ENCODE measurements at places on chromosomes 6 and 20.

DNA sequence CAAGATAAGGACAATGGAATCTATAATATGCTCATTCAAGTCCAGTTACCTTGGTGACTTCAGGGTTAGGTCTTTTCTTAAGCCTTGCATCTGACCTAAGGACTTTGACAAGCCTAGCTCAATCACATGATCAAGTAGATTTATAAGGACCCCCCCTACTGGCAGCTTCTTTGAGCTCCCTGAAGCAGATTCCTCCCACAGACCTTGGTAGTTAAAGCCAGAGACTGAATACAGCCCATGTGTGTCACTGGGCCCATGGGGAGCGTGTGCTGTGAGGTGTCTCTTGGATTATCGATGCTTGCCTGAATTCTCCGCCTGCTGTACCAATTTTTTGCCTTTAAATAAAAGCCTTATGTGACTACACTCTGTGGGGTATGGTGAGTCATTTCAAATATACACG lies 372.7 kb upstream of the RGS17 start:
- no peak for DNase-seq

- DNase-seq: peak; percentile 48
These were observed 1.3 kb upstream of the LRRC1 start for GRCh38 chr6:53793318-53794136.

DNA sequence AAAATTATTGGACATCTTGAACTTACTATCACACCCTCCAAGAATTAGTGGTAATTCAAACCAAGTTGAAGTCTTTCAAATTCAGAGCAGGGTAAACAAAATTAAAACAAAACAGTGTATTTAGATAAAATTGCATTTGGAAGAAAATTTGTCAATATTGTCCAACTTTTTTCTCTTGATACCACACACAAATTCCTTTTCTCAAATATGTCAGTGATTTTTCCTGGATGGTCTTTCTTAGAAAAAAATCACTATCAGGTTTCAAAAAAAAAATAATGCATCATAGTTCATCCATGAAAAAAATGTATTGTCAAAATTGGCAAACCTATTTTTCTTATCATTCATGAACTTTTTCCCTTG lies 667.1 kb downstream of the TENT5A start:
- DNase-seq: no peak

DNA sequence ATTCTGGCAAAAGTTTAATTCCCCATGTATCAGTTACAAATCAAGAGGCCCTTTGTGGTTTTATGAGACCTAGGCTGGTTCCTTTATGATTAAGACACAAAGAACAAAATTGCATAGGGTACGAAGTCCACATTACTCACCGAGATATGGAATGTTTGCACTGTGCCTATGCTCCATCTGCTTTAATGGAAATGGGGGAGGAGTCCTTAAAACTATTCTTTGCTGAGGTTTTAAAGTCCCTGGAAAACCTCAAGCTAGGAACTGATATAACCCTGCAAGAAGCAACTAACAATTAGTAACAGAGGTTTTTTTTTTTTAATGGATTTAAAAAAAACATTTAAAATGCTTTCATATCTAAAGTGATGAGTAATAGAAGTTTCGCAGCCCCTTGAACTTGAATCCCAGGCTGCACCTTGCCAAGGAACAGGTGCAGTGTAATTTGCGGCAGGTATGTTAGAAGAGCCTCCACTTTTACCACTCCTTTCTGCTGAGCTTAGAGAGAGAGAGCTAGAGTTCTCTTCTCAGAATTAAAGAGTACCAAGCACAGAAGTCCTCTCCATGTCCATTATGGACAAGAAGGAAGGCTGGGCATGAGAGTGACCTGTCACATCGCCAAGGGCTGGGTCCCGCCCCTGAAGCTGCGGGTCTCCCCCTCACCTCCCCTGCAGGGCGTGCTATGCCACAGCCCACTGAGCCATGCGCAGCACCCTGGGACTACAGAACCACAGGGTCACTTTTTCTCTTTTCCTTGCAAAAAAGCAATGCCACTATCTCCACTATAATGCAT lies 2.3 kb downstream of the SERPINB1 start:
- DNase-seq: no peak

- no peak for DNase-seq
These were observed 1.6 kb upstream of the FAM135A start for GRCh38 chr6:70411542-70412251.

DNA sequence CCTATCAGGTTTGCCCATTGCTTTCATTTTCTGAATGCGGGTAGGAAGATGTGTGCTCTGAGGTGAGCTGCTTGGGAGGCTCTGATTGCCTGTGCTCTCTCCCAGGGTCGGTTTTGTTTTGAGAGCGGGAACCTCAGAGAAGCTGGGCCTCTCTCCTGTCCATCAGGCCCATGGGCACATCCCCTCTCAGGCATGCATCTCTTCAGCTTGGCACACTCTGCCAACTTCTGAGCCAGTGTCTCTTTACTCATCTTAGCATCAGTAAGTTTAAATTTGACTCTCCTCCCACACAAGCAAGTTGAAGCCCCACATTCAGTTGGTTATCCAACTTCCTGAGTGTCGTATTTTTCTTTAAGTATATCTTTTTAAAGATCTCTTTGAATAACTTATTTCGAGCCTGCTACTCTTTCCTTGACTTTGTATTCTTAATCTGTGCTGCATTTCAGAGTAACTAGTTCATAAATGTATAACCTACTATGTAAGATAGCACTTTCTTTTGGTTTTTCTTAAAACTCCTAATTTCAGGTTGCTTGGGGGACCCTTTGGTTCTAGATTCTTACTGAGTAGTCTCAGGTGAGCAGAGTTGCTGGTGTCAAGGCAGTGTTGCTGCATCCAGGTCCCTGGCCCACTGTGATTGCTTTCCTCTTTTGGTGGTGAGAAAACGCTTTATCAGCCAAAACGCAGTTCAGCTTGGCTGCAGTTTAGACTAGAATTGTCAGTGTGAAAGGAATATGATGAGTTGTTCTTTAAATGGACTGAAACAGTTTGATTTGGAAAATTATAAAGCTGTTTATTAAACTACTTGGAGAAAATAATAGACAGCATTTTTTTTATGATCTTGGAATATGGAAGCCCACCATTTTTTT lies 54.8 kb downstream of the SNX9 start:
- no peak for DNase-seq

DNA sequence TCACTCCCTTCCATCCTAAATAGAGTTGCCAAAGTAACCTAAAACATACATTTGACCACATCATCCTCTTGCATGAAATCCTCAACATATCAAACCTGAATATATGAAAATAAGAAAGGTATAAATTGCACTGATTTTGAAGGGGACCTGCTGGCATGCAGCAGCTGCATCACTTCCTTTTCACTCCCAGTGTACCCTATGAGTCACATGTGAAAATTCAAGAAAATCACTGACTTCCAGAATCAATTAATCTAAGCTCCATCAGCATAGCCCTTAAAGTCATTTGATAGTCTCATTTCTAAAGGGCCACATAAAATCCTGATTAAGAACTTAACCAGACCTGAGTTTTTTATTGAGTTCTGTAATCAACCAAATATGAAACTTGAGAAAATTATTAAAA lies 24.3 kb downstream of the SNX14 start:
- DNase-seq: no peak

- no peak for DNase-seq
These were observed 71.0 kb downstream of the SOX4 start for GRCh38 chr6:21664314-21665109.

DNA sequence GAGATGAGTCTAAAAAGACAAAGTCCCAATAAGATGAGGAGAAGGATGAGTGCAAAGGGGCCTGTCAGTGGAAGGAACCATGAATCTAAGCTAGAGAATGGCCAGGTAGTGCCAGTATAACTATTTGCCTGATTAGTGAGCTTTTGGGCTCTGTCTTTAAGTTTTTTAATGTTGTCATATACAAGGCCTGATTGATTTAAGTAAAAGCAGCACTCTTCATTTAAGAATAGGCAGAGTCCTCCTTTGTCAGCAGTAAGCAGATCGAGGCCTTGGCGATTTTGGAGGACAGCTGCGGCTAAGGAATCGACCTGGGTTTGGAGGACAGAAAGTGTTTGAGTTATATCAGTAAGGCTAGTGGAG lies 753.4 kb upstream of the ADGRB3 start:
- DNase-seq: no peak

GRCh38 chr6:20197251-20197650 lies 15.0 kb downstream of the MBOAT1 start:
- DNase-seq: no peak

DNA sequence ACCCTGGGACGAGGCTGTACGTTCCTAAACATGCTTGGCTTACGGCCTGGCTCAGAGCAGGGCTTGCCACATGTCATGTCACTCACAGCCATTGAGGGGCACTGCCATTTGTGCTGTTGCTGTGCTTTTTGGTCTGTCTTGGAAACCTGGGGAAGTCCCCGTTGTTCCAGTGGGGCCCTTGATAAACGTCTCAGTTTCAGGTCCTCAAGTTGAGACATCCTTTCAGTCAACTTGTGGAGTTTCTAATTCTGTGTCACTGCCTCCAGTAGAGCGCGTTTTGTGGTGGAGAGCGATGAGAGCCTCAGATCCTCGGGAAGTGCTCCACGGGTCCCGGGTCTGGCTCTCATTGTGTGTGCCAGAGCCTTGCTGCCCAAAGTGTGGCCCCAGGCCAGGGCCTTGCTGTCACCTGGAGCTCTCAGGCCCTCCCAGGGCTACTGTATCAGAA lies 43.0 kb upstream of the CCR6 start:
- DNase-seq: peak; percentile 83

- peak; percentile 28 for DNase-seq
These were observed 43.1 kb upstream of the ZNF831 start for GRCh38 chr20:59120491-59120890.
